AG04449 (cell line): ENCODE measurements at places on chromosomes 2 and 18.

DNA sequence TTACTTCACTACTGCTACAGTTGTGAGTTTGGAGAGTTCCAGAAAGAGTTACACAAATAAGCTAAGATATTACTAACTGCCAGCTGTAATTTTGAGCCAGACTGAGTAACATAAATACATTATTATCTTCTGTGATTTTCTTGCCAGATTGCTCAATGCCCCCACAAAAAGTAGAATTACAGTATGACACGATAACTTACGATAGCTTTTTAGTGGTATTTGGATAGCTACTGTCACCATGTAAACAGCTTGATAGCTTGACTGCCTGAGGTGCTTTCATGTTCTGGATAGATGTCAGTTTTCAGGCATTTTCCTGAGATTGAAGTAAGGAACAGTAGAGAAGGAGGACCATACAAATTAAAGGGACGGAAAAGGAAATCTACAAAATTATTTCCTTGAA, 533.3 kb downstream of the SOCS6 start:
- DNase-seq = no peak

- no peak for DNase-seq
Measured at GRCh38 chr18:61612517-61612916, 279.3 kb downstream of the CDH20 start.

DNA sequence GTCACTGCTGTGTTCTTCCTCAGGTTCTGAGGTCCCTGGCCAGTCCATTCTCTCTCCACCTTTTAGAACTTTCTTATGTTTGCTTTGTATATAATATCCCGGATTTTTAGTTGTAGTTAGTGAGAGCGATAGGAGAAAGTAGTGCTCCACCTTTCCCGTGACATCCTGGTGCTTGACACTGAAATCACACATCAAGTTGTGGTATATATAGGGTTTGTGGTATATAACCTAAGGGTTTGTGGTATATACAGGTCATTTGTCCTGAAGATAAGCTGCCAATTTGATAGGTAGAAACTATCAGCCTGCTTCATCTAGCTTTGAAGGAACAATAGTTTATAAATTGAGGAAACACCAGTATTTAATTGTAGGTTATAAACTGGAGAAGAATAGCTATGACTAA, 13.1 kb downstream of the ZNF892 start:
- DNase-seq = no peak

DNA sequence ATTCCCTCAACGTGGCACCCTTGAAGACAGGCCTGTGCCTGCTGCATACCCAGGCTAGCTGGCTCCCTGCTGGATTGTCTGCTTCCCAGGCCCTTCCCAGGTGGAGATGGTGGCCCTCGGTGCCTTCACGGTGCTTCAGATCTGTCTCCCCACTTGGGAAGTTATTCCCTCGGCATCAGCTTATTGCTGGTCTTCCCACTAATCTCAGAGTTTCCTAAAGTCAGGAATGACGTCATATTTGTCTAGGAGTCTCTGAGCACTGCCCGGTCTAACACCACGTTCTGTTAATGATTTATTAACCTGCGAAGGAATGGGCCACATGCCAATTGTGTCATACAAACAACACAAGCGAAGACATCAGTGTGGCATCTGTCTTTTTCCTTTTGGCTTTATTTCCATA, 269.8 kb upstream of the ID2 start:
- no peak for DNase-seq

DNA sequence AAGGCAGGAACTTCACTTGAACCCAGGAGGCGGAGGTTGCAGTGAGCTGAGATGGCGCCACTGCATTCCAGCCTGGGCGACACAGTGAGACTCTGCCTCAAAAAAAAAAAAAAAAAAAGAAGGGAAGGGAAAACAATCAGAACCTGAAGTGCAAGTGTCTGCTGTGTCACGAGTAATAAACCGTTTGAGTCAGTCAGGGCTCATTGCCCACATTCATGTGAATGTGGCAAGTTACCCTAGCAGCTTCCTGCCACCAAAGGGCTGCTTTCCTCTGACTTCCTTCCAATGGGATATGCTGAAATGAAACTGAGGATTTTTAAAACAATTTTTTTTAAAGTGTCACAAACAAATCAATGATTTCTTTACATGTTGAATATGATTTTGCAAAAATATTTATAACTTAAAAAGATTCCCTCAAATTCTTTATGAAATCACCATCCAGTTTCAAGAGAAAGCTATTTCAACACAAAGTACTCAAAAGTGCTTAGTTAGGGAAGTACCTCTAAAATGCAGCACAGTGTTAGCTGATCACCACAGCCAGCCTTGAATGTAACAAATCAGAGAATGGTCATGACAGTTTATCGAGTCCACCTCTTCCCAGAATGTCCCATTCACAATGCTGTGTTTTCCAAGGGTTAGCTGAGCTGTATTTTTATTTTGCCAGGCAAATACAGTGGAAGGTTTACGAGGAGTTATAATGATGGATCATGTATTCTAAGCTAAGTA, 36.4 kb downstream of the WDSUB1 start:
- DNase-seq = peak; percentile 28

- no peak for DNase-seq
Measured at GRCh38 chr2:127537644-127538043, 2.2 kb downstream of the MYO7B start.

- no peak for DNase-seq
Measured at GRCh38 chr2:43488737-43489136, 107.1 kb downstream of the THADA start.

DNA sequence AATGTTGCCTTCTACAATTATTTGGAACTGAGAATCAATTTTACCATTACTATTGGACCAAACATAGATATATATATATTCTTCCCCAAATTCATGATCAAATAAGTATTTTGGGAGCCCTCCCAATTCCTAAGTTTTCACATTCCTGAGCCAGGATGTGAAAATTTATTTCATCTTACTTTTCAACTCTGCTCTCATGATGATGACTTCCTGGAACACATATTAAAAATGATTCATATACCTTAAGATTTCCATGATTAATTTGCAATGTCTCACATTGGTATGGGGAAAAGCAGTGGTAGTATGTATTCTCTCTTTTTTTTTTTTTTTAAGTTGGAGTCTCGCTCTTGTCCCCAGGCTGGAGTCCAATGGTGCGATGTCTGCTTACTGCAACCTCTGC, 596.1 kb upstream of the ZEB2 start:
- DNase-seq = no peak

DNA sequence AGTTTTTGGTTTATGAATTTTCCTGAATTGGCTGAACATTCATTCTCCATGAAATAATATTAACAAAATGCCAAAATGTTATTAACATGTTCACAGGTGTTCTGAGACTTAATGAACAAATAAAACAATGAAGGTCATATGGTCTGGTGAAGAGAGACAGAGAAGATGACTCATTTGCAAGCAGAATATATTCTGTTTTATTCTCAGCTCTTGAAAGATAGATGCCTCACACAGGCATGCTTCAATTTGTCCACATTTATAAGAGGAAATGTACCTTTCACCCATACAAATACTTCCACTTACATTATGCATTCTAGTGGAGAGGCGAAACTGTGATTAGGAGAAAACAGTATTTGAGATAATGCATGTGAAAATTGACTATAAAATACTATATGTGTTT, 75.4 kb upstream of the PGAP1 start:
- DNase-seq = no peak

GRCh38 chr2:222707102-222707688, 35.7 kb downstream of the MOGAT1 start:
- no peak for DNase-seq

DNA sequence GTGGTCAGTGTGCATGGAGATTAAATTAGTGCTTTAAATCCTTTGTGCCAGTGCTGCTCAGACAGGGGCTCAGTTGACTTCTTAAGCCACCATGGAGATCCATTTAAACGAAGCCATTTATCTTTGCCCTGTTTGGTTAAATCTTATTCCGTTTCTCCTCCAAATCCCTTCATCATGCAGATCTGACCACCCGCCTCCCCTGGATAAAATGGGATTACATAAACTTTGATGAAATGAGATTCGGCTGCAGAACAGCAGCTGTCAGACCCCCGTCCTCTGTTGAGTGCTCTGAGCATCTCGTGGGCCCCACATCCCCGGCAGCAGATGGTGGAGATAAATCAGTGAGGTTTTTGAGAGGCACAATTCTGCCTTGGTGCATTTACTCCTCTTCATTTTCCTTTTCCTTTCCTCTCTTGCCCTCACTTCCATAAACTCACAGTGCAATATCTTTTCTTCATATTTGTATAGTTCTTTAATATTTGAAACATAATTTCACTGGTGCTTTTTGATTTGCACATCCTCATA, 84.4 kb upstream of the TWIST2 start:
- no peak for DNase-seq

GRCh38 chr2:143535802-143536201, 406.6 kb downstream of the ARHGAP15 start:
- DNase-seq = no peak

DNA sequence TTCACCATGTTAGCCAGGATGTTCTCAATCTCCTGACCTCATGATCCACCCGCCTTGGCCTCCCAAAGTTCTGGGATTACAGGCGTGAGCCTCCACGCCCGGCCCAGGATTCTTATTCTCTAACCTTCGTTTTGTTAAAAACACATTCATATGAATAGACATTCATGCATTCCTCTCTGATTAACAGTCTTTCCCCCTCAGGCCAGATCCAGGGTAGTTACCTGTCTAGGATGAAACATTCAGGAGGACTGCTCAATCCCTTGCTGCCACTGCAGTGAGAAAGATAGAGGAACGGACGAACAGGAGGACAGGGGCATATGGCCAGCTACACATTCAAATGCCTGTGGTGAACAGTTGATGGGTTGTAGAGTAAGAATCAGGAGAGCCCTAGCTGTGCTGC, 39.6 kb upstream of the EPC2 start:
- DNase-seq = no peak

GRCh38 chr18:76314496-76314895, 180.5 kb downstream of the ZNF516 start:
- no peak for DNase-seq

DNA sequence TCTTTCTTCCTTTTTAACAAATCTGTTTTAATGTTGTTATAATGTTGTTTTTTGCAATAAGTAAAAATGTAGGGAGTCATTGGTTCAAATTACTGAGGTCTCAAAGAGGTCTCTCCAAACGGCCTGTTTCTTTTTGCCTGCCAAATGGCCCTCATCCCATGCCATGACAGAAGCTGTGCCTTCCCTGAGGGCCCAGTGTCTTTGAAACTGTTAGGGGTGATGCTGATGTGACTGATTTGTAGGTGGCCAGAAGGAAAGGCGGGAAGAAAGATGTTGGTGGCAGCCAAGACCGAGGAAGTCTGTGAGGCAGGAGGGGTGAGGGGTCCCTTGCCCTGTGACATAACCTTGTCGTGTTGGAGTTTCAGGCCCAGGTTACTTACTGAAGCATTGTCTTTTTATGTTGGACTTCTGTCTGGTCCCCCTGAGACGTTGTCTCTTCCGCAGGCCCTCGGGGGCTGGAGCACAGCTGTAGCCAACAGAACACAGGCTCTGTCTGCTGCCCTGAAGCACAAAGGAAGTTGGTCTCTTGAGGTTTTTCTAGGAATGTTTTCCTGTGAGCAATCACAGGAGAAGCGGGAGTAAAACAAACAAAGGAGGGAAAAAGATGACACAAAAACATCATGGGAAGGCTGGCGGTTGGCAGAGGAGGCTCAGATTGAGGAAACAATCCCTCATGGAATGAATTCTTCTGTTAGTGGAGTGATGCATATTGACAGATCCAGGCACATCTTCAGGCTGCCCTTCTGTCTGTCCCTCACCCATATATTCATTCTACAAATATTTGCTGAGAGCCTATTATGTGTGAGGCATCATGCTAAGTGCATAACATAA, 4.9 kb upstream of the ST3GAL5 start:
- DNase-seq = no peak

GRCh38 chr18:12010187-12010802, 29.0 kb downstream of the IMPA2 start:
- no peak for DNase-seq
